ENCODE measurements at places on chromosomes 2 and 18. TPM values are rescaled to one million over a fixed set of nuclear protein-coding genes. Genes with fewer than 3 reads are reported as not detected.

DNA sequence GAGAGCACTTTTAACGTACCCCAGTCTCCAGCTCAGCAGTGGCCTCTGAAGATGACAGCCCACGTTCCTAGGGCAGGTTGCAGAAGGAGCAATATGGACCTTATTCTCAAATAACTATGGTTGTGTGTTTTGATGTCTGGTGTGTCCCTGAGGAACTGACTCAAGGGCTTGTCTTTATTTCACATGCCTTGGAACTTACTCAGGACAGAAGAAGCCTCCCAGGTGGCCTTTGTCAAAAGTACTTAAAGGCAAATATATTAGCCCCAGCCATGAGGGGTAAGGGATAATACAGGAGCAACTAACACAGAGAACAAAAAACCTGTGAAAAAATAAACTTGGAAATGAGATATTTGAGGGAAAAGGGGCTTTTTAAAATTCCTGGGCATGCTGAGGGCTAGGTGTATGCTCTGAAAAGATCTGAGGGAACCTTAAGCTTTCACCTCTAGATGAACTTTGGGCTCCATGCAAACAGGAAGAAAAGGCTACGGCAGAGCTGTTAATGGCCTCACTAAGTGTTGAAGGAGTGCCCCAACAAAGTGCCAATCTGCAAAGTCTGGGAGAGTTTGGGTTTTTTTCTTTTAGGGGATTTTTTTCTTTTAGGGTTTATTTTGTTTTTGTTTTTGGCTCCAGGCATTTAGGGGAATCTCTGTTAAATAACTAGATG is 40.3 kb downstream of the SRBD1 start:
- DNase-seq: no peak

DNA sequence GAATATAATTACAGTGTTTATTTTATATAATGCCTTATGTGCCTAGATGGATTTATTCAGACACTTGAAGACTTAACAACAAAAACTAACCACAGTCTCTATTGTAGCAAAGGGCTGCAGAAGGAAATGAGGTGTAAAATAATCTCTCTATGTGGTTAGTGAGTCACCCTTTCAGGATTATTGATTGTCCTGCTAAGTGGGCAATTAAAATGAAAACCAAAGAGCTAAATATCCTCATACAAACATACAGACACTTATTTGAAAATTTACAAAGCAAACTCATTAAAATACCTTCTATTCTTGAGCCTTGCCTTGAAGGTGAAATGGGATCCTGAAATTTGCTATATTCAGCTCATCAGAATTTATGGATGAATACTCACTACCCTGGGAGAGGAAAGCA is 27.7 kb upstream of the DCC start:
- no peak for DNase-seq

DNA sequence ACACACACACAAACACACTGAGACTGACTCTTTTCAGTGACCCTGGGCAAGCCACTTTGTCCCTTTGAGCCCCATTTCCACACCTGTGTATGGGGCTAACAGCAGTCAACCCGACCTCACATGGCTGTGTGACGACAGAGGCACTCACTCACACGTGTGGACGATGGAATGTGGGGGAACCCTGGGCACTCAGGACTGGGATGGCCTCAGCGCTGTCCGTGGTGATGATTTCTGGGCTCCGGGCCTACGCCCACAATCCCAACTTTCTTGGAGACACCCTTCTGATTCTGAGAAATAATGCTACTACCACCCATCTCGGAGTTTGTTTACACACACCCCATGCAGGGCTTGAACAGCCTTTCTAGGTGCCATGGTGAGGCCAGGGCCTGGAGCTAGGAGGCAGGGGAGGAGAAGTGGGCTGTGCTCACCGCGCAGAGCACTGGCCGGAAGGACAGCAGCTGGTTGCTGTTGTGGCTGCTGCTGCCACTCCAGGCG is 1.5 kb downstream of the CRYBA2 start:
- no peak for DNase-seq

DNA sequence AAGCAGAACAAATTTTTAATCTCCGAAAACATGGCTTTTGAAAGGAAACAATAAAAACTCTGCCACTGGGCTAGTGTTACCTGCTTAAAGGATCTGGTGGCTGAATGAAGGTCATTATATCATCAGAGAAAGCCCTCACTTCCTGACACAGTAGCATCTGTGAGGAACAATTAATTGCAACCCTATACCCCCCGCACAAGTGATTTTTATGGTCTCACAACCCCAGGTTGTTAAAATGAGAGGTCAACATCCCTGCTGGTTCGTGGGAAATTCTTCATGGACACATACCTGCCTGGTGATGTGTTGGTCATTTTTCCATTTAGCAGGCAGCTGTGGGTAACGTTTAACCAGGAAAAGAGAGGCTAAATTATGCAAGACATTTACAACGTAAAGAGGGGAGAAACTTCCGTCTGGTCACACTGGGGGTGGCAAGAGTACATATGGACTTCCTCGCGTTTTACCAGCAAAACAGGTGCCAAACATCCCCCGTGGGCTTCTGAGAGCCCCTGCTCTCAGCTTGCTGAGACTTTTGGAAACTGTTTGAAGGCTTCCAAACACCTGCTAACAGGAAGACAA is 29.2 kb downstream of the NIFK start:
- DNase-seq: no peak

DNA sequence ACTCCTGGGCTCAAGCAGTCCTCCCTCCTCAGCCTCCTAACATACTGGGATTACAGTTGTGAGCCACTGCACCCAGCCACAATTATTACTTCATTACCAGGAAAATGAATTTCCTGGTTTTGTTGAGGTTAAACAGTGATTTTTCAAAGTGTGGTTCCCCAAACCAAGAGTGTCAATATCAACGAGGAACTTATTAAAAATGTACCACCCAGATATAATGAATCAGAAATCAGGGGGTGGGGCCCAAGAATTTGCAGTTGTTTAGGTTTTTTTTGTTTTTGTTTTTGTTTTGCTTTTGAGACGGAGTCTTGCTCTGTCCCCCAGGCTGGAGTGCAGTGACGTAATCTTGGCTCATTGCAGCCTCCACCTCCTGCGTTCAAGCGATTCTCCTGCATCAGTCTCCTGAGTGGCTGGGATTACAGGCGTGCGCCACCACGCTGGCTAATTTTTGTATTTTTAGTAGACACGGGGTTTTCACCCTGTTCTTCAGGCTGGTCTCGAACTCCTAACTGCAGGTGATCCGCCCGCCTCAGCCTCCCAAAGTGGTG is 94.1 kb downstream of the WDSUB1 start:
- DNase-seq: no peak

GRCh38 chr2:236576087-236576486 is 6.5 kb downstream of the ACKR3 start:
- DNase-seq: no peak

GRCh38 chr2:45607701-45608100 is 3.4 kb downstream of the SRBD1 start:
- no peak for DNase-seq

GRCh38 chr2:200741468-200742202 is 70.1 kb upstream of the BZW1 start:
- no peak for DNase-seq

DNA sequence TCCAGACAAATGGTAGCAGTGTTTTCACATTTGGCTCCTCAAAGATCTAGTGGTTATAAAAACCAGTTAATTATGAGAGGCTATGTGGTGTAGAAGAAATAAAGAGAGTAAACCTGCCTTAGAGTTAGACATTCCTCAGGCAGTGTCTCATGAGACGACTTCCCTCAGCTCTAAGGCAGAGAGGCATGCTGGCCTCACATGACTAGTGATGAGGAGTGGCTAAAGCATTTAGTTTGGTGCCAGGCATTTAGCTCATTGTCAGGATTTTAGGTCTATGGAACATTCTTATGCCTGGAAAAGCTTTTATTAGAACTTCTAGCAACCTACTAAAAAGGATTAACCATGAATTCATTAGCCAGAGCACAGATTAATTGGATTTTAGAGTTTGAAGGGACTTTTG is 90.3 kb downstream of the RPRM start:
- DNase-seq: no peak

GRCh38 chr2:9258953-9259399 is 52.4 kb downstream of the ASAP2 start:
- no peak for DNase-seq

DNA sequence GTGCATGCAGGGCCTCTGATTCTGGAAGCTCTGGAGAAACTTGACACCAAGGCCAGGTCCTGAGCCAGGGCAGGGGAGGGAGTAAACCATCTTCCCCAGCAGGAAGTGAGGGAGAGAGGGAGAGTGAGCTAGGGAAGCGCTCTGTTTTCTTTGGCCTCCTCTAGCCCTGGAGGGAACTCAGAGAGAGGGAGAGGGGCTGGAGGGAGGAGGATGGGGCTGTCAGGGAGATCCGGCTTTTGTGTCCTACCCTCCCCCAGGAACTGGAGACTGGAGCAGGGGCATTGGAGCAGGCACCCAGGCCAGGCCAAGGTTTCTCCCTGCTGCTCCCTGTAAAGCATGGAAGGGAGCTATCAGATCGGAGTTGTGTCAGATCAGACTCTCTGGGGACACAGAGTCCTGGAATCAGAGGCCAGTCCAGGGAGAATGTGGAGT is 22.7 kb upstream of the PKDCC start:
- DNase-seq: no peak

GRCh38 chr2:38187541-38188011 is 111.6 kb upstream of the CYP1B1 start:
- DNase-seq: no peak

DNA sequence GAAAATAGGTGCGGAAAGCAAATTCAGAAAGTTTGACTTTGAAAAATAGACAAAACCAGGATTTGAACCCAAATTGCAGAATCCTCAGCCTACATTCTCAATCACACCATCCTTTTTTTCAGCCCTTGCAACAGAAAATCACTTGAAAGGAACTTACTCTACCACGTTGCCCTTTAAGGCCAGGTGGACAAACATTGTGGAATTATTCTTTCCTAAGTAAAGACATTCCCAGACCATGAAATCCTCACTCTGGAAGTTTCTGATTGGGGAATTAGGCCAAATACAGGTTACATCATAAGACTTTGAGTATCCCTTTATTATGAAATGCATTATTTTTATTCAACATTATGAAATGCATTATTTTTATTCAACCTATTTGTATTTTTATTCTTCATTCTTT is 259.4 kb downstream of the RAD51AP2 start:
- no peak for DNase-seq

GRCh38 chr2:240647503-240648154 is 22.3 kb downstream of the GPR35 start:
- no peak for DNase-seq

GRCh38 chr2:199223791-199224190 is 233.9 kb downstream of the SATB2 start:
- DNase-seq: no peak

GRCh38 chr2:219851801-219852481 is 224.5 kb downstream of the SLC4A3 start:
- no peak for DNase-seq

TET3 gene
- total RNA-seq: 23.5 TPM

NOP58 gene
- 206 TPM for total RNA-seq

CIDEA gene
- total RNA-seq: not detected

TMEM200C gene
- not detected for total RNA-seq

CNDP1 gene
- total RNA-seq: 0.09 TPM

NAT8 gene
- not detected for total RNA-seq

CABYR gene
- 0.16 TPM for total RNA-seq

SNED1 gene
- total RNA-seq: 1.5 TPM
